ENCODE measurements at places on chromosomes 7 and 10.
A peak's percentile ranks its signal among the peaks of the same experiment; 100 is the strongest.

DNA sequence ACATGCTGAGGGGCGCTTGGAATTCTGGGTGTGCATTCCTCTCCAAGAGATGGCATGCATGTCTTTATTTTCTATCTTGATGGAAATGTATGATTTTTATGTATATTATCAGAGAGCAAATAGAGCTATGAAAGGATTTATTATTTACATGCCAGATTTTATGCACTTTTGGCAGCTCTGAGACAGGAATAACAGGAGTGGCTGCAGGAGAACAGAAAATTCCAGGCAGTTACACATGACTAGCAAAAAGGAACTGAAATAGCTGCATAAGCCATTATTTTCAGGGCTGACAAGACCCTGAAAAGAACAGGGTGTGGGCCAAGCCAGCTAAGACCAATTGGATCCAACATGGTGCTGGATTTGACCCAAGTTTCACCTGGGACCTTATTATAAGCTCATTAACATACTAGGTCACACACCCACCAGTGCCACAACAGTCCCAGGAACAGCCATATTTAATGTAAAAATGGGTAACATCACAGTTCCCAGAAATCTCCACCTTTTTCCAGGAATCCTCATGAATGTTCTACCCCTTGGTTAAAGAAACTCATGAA lies 43.2 kb upstream of the ACSL5 start:
- DNase-seq = no peak

DNA sequence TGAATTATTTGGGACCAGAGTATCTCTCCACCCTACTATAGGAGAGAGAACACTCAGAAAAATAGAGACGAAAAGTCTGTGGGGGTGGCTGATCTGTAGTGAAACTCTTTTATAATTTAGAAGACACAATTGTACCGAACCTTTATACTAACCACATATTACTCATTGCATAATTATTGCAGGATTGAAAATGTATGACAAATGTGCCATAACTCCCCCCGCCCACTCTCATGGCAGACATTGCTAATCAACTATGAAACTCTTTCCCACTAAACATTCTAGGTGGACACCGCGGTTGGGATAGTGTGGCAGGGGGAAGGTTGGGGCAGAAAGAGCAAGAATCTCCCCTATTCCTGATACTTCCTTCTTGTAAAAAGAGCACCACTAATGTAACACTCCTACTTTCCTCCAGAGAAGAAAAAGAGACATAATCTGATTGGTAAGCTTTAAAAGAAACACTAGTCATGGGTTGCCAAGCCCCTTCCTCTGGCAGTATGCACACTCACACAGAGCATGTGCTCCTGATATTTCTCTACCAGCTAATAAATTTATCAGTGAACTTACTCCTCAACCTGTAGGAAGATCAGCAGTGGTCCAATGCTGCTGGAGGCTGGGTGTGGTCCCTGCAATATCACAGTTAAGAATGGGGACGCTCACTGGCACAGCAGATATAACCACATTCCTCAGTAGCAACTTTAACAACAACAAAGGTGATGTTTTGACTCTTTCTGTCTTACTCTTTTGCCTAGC lies 18.7 kb upstream of the ARID5B start:
- DNase-seq = peak; percentile 65

- no peak for DNase-seq
Observed at GRCh38 chr10:93123766-93124165, 50.1 kb downstream of the CYP26A1 start.

DNA sequence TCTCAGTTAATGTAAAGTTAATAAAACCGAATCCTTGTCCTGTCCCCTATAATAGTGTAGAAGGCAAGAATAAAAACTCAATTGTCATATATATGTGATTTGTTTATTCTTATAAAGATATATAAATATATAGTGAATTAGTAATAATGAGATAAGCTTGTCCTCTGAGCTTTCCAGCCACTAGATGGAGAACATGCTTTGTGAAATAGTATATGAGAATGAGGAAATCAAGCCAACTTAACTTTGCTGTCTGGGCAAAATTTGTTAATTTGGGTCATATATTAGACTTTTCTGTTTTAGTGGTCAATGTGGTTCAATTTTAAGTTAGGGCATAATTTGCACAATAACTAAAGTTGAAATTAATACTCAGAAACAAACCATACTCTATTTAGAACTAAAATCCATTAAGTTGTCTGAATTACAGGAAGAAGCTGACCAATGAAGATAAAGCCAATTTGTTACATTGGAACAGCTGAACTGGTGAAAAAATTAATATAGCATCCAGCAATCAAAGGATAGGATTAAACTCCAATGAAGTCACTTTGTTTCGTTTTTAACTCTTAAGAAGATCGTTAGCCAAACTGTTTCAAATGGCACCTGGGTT lies 595.0 kb downstream of the ARL4A start:
- no peak for DNase-seq

- DNase-seq = no peak
Observed at GRCh38 chr10:22560913-22561239, 153.5 kb downstream of the PIP4K2A start.

GRCh38 chr7:78139335-78139734 lies 340.8 kb downstream of the PHTF2 start:
- no peak for DNase-seq

DNA sequence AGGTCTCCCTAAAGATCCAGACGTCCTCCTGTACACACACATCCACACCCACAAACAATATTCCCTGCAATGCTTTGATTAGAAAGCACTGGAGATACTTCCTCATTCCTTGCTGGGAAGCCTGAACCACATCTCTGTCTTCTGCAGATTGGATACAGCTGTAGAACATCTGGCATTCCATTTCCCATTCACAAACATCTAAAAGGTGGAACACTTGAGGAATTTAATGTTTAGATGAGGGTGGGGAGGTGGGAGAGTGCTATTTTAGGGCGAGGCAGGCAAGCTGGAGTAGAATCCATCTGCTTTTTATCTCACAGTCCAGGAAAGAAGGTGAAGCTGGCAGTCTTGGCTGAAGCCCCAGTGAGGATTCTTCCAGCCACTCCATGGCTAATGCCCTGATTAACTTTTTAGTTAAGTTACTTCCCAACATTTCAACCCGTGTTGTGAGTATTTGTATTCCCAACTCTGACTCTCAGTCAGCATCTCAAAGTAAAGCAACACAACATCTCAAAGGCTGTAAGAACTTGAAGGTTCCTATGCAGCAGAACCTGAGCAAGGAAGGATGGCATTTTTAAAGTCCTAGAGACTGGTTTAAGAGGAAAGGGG lies 46.1 kb downstream of the CYTH3 start:
- no peak for DNase-seq

GRCh38 chr7:128031901-128032604 lies 816 bp upstream of the LRRC4 start:
- peak; percentile 63 for DNase-seq

GRCh38 chr10:6643962-6644361 lies 63.9 kb upstream of the PRKCQ start:
- no peak for DNase-seq
